ENCODE measurements at places on chromosomes 6 and 20.

DNA sequence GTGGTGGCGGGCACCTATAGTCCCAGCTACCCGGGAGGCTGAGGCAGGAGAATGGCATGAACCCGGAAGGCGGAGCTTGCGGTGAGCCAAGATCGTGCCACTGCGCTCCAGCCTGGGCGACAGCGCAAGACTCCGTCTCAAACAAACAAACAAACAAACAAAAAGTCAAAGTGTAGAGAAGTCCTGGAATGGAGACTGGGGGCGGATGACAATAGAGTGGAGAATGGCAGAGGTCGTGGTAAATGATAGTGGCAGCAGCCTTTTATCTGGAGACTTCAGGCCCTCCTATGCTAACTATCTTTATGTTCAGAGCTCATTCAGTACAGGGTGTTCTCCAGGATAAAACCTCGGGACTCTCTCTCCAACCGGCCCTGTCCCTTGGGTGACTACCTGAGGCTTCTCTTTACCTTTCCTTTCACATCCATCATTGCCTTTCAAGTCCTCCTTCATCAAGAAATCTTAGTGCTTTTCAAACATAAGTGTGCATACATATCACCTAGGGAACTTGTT, 1.4 kb upstream of the FKBPL start:
- DNase-seq = no peak

- no peak for DNase-seq
Observed at GRCh38 chr6:83914953-83915352, 55.5 kb downstream of the CYB5R4 start.

GRCh38 chr6:138999949-139000725, 12.1 kb upstream of the REPS1 start:
- peak; percentile 23 for DNase-seq

GRCh38 chr6:117574198-117574597, 28.1 kb downstream of the GOPC start:
- DNase-seq = no peak

GRCh38 chr20:1296922-1297321, 30.8 kb downstream of the SNPH start:
- no peak for DNase-seq

DNA sequence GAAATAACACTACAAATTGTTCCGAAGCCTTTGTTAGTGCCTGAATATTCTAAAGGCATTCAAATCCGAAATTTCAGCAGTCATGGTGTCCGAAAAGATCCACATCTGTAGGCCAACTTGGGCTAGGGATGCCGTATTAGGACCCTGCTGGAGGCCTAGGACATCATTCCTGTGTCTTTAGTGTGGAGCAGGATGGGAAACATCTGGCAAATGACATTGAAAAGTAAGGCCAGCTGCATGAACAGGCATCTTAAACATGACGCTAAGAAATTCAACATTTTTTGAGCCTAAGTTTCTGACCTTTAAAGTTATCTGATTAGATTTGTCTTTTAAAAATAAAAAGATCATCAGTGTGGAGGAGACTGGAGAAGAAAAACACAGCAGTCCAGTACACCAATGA, 91.3 kb downstream of the MYLK4 start:
- DNase-seq = no peak

- DNase-seq = no peak
Observed at GRCh38 chr6:35176301-35177024, 35.3 kb upstream of the TCP11 start.

DNA sequence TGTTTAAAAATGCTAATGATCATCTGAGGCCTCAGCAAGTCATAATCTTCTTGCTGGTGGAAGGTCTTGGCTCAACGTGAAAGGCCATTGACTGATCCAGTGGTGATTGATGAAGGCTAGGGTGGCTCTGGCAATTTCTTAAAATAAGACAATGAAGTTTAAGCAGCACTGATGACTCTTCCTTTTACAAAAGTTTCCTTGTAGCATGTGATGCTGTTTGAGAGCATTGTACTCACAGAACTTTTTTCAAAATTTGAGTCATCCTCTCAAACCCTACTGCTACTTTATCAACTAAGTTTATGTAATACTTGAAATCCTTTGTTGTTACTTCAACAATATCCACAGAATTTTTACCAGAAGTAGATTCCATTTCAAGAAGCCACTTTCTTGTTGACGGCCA, 382.3 kb downstream of the ESR1 start:
- no peak for DNase-seq
